8988T (cell line): ENCODE measurements at places on chromosomes 12 and 14.

DNA sequence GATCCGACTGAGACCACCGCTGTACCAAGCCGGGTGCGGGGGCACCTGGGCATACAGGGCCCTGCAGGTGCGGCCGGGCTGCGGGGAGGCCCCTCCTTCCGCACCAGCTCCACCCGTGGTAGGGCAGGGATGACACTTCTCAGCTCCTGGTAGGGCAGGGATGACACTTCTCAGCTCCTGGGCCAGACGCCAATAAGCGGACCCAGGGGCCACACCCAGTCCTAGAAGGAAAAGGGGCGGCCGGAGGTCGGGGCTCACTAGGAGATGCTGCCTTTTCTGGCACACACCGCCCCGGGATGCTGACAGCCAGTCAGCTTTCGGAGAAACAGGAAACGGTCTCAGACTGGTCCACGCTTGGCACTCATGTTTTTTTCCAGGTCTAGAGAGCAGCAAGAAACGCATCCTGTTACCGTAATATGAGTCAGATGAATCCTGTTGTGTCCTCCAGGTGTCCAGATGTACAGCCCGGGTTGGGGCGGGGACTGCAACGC is 34.8 kb downstream of the NFKBIA start:
- DNase-seq, result peak; percentile 66

GRCh38 chr12:42144158-42144407 is 591 bp downstream of the GXYLT1 start:
- DNase-seq, result no peak

GRCh38 chr12:53200458-53201176 is 6.4 kb downstream of the ITGB7 start:
- no peak for DNase-seq

DNA sequence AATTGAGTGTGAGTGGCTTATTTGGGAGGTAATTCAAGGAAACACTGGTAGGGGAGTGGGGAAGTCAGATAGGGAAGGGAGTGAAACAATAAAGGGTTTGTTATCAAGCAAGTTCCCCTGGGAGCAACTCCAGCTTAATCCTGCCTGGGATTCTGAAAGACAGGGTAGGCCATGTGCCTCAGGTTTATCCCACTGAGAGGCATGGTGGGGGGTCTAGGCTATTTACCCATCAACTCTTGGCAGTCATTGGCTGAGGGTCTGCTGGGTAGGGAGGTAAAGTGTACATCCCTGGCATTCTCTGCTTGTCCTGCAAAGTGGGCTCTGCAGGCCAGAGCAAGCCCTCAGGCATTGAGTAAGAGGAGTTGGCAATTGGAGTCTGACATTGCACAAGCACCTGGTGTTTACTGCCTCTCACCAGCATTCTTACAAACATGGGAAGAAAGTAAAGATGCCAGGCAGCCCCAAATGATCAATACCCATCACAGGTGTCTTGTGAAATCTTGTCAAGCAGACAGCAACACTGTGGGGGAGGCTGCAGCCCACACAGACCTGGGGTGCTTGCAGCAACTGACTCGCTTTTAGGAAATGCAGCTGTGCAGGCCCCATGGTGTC is 169.3 kb downstream of the KTN1 start:
- no peak for DNase-seq

DNA sequence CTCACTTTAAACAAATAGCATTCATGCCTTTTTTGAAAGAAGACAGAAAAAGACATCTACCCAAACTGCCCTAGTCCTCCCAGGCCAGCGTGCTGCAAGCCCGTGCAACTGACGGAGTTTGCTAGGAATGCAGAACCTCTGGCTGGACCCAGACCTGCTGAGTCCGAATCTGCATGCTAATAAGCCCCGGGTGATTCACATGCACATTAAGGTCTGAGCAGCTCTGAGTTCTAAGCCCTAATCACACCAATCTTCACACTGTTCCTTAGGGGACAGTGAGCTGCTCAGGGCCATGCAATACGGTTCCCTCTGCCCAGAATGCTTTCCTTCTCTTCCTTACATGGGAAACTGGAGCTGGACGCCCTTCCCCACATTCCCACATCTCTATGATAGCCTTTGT is 25.2 kb downstream of the HAL start:
- DNase-seq, result no peak

DNA sequence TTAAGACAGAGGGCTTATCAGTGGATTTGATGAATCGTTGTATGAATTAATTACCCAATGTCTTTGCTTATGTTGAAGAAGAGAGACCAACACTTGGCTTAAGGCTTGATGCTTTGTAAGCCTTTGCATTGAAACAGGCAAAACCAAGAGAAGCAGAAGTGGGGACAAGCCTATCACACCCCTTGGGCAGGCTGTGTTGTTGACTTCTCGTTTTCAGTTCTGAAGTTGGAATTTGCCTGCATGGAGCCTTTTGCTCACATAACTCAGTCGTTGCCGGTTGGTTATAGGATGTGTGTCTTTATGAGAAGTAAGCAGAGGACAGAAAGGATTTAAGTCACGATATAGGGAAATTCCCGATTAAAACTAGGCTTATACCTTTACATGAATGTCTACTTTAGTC is 94.7 kb downstream of the CCDC92 start:
- DNase-seq, result no peak

DNA sequence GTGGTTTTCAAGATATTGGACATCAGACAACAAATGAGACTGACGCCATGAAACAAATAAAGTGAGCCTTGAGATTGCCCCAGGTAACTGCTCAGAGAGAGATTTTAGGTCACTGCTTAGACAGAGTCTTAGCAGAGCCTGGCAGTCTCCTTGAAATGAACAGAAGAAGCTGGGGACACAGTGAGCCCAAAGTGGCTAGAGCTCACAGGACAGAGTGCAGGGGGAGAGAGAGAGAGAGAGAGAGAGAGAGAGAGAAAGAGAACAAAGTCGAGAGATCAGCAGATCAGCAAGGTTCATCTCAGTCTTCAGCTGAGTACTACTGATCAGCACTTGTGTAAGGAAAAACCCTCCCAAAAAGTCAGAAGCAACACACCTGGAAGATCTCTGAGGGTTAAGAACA is 147.4 kb downstream of the RMST start:
- no peak for DNase-seq

DNA sequence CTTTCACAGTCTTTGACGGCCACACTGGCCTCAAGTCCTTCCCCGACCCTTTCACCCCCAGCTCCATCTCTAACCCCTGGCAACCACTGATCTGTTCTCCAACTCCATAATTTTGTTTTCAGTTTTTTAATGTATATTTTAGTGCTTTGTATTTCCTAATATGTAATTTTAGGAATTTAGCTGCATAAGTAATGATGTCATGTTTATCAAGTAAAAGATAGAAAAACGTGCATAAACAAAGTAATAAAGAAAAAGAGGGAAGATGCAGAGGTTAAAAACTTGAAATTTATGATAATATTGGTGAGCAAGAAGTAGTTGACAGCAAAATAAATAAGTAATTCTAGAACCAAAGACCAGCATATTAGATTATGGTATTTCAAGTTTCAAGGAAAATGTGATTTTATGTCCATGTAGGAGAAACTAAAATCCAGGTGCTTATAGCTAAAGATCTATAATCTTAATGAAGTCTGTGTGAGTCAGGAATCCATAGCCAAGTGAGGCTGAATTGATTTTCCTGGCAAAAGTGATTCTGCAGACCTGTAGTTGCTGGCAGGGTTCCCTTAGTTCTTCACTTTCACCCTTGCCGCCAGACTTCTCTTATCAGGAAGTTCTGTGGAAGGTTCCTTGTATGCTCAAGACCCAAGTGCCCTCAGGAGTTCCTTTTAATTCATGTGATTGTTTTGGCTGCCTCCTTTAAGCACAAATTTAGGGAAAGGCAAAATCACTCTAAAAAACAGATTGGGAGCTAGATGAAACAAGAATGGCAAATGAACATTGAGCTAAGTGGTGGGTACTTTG is 24.4 kb downstream of the FBXW8 start:
- no peak for DNase-seq

DNA sequence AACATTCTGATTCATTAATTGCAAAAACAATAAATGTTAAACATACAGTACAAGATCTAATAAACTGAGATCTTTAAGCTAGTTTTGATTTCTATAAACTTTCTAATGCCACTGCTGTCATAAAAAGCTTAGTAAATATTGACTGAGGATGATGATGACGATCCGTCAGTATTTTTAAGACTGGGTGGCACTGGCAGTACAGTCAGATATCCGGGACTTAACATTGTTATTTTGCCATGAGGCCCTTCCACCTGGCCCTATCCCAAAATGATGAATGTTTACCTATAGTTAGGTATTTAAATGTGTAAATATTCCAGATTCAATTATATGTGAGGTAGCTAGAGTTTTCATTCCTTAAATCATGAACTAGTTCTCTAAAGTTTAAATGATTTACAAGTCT is 158.5 kb downstream of the FOXA1 start:
- no peak for DNase-seq

DNA sequence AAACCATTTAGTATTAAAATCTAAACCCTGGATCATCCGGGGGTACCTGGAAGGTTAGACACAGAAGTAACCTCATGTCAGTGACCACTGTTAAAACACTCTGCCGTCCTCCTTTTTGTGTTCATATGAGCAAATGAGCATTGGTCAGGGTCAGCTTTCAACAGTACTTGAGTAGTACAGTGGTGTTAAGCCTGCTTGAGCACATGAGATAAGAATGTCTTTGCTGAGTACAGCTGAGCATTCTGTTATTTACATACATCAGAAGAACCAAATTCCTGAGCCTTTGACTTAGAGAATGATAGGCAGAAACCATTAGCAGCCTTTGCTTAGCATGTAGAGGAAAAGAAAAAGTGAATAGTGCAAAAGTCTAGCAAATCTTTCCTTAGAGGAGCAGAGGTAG is 38.6 kb upstream of the LRTM2 start:
- no peak for DNase-seq

- no peak for DNase-seq
Observed at GRCh38 chr12:84696908-84697540, 215.6 kb downstream of the SLC6A15 start.

GRCh38 chr12:42767326-42767954 is 177.9 kb upstream of the PRICKLE1 start:
- DNase-seq, result no peak

- DNase-seq, result no peak
Observed at GRCh38 chr12:102702447-102703114, 214.5 kb downstream of the PAH start.

GRCh38 chr14:38989922-38990546 is 113.0 kb downstream of the SEC23A start:
- no peak for DNase-seq

GRCh38 chr12:92098594-92099380 is 46.9 kb downstream of the BTG1 start:
- DNase-seq, result no peak

GRCh38 chr12:90984114-90984513 is 20.7 kb downstream of the EPYC start:
- DNase-seq, result no peak
